NCI-H774 (cell line): ENCODE measurements at places on chromosomes 2 and 18.

DNA sequence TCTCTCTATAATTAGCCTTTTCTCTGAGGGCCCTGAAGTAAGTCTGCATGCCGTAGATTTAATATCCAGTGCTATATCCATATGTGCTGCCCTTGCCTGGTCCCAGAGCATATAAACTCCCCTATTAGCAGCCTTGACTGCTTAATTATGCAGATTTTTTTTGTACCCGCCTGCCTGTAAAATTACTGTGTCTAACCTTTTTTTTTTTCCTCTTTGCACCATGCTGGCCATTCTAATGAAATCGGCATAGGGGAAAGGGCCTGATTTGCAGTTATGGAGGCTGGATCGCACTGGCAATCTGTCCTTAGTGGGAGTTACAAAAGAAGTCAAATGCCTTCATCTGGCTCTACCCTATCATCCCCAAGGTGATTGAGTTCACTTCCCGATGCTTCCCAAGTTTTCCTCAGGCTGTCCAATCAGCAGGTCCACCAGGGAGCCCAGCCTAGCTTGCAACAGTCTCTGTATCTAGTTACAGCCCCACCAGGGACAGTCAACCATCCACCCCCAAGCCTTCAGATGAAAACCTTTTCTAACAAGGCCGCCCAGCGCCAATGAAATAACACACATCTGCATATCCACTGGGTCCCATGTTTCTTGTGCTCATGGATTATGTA, 239.0 kb downstream of the ZNF521 start:
- no peak for DNase-seq

DNA sequence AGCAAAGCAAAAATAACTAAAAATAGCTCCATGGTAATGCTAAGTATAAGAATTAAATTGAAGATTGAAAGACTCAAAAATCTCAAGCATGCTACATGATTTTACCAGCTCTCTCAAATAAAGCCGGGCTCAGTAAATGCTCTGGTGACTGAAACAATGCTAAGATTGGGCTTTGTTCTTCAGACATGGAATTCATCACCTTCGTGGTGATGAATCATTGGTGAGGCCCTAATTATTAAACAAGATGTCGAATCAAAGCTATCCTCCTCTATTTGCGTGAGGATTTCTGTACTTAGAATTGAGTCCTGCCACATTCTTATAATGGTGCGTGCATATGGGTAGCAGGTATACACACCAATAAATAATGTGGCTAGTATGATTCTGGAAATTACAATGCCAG, 58.8 kb upstream of the LRRTM1 start:
- DNase-seq: no peak

- DNase-seq: no peak
These were observed 205.1 kb downstream of the ZBTB7C start for GRCh38 chr18:48203961-48204666.

DNA sequence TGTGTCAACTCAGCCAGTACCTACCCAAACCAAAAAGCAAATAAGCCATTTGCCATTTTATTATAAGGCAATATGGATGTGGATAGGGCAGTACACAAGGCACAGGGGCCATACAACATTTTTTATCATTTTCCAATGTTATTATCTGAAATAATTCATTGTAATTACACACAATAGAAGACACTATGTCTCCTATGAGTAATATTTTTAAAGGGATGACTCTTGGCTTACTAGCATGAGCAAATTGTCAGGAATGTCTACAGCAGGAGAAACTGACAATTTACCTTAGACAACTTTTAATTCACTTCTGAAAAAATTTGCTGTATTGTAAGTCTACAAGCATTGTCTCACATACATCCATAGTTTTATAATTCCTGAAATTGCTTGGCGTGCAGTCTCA, 1193.9 kb upstream of the CELF4 start:
- DNase-seq: no peak

- no peak for DNase-seq
These were observed 686.7 kb downstream of the METTL4 start for GRCh38 chr18:1884623-1885022.

DNA sequence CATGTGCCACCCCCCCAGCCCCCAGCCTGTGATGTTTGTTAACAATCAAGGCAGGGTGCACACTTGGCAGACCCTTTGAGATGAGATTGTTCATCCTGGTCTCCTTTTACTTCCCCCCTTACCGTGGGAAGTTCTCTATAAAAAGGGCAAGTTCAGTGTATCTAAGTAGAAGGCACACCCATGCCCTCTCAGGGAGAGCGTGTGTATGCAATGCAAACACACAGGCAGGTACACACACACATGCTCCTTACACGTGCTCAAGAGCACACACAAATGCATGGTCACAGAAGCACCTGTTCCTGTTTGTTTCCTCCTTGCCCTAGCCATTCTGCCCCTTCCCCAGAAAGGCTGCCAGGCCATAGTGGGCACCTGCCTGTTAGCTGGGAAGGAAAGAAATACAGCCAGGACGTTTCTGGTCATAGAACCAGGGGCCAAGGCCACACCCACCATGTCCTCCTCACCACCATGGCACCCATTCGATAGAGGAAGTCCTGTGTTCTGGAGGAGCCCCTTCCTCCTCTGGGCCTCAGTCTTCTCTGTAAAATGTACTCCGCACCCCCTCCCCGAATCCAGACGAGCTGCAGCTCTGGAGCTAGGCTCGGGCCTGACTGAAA, 3.1 kb downstream of the ATOH8 start:
- peak; percentile 61 for DNase-seq

DNA sequence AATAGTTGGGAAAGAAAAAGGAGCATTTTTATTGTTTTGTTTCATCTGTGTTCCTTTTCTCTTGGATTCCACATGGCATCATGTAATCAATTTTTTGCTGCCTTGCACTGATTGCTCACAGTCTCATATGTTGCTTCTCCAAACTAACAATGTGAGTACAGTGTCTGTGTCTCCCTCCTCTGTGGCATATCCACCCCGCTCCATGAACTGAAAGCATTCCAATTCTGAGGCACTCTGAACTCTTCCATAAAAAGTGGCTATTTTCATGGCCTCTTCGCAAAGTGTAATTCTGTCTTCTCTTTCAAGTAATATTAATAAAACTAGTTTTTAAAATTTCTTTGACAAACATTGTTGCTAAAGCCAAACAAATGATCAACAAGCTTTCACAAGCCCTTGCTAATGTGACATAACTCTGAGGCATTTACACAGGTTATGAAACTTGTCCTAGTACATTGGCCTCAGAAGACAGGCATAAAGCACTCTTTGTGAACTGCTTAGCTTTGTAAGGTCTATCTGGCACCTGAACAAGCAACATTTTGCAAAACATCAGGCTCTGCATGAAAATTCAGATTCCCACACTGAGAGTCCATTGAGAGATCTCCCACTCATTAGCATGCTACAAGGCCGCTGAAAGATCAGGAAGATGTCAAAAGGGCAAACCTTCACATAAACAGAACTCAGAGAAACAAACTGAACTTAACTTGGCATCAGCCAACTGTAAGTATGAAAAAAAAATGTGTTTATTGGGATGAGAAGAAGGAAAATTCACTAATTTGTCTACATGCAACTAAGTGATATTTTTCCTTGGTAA, 33.0 kb downstream of the GPR75 start:
- no peak for DNase-seq

DNA sequence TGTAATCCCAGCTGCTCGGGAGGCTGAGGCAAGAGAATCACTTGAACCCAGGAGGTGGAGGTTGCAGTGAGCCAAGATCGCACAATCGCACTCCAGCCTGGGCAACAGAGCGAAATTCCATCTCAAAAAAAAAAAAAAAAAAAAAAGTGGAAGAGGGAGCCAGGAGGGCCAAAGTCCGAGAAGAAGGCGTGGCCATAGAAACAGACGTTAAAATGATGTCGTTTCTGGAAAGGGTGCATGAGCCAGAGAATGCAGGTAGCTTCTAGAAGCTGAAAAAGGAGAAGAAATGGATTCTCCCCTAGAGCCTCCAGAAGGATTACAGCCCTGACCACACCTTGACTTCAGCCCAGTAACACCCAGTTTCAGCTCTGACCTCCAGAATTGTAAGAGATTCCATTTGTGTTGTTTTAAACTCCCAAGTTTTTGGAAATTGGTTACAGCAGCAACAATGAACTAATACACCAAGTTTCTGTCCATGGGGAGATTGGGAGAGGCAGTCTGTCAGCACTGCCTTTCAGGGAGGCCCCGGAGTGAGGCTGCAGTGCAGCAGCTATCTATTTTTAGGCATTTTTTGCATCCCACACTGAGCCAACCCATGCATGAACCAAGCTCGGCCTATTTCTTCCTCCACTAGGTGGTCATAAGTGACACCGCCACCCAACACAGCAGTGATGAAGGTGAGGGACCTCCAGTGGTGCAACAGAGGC, 14.2 kb upstream of the TRAF3IP1 start:
- DNase-seq: no peak

DNA sequence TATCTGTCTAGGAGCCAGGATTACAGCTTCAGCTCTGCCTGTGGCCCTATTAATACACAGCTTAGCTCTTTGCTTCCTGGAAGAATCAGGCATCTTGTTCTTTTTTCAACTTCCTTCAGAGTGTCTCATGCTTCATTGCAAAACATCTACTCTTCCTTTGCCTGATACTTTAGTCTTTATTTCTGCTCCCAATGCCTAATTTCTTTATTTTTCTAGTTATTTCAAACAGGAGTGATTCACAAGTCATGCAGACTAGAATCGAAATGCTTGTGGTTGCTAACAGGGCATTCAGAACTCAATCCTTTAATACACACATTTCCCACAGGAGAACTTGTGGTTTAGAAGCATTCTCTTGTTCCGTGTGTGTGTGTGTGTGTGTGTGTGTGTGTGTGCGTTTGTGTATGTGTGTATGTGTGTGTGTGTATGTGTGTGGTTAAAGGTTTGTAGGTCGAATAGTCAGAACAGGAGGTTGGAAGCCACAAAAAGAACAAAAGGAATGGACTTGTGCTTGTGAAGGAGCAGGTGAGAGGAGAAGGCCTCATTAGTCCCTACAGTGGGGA, 28.3 kb upstream of the INSIG2 start:
- DNase-seq: no peak

DNA sequence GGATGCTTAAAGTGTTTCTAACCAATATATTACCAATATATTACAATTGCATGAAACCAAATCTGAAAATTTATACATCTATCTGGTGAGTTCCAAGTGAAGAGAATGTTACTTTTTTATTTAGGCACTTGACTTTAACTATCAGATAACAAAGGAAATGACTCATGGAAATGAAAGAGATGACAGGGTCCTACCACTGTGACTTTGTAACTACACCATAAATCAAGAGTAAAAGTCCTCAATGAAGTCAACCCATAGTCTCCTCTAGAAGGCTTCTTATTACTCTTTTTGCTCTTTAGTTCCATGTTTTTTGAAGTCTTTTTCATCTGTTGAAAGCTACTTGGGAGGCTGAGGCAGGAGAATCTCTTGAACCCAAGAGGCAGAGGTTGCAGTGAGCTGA, 545.0 kb upstream of the PIK3C3 start:
- no peak for DNase-seq

GRCh38 chr18:45589356-45590035, 25.8 kb upstream of the SLC14A2 start:
- DNase-seq: no peak

- no peak for DNase-seq
These were observed 273.6 kb downstream of the SCG2 start for GRCh38 chr2:223328578-223328977.

DNA sequence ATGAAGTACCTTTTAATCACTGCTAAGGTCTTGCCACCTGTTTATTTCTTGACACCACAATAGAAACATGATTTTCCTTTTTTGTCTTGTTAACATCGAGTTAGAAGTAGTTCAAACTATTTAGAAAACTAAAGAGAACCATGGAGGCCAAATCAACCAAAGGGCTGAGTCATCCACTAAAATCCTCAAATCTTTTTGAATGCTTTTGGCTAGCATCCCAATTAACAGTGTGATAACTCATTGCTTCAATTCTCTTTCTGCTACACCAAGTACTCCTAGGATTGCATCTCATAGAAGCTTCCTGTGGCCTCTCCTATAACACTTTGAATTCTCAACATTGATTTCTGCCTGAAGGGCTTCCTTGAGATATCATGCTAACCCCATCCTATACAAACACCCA, 159.9 kb upstream of the MMADHC start:
- no peak for DNase-seq

DNA sequence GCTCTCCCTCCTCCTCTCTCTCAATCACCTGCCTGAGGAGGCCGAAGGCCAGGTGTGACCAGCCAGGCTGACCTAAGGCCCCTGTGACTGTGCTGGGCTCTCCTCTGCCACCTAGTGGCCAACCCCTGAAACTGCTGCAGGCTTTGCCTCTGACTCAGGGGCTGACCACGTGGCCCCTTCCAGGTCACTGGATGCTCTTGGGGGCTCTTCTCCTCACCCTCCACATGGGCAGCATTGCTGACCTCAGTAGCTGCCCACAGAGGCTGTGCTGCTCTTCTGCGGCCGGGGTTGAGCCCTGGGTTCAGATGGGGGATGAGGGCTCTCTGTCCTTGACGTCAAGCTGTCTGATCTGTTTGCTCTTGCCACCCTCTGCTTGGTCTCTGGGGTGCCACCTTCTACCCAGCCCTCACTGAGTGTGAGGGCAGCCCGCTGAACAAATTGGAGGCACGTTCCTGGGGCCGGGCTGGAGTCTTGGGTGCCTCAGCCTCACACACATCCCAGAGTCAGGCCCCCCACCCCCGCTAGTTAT, 122.7 kb downstream of the TWIST2 start:
- peak; percentile 27 for DNase-seq

DNA sequence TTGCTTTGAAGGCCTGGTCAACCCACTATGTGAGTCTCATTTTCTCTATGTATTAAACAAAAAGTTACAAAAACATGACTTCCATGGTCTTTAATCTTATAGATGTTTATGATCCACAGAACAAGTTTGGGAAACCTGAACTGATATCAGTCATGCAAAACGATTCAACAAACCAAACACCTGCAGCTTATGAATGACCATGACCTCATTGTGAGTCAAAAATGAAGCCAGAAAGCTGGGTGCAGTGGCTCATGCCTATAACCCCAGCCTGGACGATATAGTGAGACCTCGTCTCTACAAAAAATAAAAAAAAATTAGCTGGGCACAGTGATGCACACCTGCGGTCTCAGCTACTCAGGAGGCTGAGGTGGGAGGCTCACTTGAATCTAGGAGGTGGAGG, 270.4 kb upstream of the CCDC68 start:
- DNase-seq: no peak

DNA sequence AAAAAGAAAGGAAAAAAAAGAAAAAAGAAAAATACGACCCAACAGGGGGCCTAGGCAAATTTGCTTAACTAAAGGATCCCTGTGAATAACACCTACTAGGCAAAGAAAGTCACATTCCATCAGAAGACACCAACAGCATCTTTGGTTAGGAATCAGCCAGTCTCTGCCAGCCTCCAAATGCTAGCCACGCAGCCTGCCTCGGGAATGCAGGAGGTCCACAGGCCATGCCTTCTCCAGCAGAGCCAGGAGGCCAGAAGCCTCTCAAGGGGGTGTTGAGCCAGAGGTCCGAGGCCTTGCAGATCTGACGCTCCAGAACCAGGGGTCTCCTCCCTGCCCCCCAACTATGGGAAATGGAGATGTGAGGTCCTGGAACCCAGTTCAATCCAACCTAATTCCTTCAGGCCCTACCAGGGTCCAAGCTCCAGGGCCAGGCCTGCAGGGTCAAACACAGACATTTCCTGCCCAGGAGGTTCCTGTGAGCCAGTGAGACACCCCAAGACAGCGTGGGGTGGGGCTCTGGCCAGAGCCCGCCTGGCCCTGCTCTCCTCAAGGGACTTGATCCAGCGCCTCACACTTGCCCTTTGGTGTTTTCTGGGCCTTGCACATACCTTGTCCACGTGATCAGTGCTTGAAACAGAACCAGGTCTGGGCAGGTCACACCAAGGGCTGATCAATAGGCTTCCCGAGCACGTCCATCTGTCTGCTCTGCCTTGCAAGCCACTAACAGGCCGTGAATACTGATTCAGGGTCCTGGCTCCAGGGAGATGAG, 289.6 kb upstream of the ID2 start:
- DNase-seq: no peak
